ENCODE measurements at places on chromosomes 1 and 21.

- DNase-seq, result no peak
Observed at GRCh38 chr1:178019622-178020021, 49.8 kb upstream of the SEC16B start.

GRCh38 chr1:22203335-22203734 lies 60.4 kb upstream of the WNT4 start:
- DNase-seq, result no peak

GRCh38 chr1:171488190-171488929 lies 3.0 kb downstream of the PRRC2C start:
- DNase-seq, result no peak

DNA sequence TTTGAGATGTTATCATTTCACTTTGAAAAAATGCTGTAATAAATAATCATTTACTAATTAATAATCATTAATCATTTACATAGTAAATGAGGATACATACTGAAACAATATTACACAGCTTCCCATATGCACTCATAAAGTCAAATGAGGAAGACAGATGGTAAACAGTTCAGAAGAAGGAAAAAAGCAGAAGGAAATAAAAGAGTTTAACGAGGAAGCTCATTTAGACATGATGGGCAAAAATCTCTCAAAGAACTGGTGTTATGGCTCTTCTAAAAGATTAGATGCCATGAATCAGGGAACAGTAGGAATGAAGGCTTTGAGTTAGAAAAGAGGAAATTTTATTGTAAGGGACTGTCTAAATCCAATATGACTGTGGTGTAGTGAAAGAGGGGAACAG lies 347.6 kb downstream of the PTPRC start:
- DNase-seq, result peak; percentile 78

- DNase-seq, result peak; percentile 36
Observed at GRCh38 chr1:175072099-175072951, 4.7 kb downstream of the TNN start.

DNA sequence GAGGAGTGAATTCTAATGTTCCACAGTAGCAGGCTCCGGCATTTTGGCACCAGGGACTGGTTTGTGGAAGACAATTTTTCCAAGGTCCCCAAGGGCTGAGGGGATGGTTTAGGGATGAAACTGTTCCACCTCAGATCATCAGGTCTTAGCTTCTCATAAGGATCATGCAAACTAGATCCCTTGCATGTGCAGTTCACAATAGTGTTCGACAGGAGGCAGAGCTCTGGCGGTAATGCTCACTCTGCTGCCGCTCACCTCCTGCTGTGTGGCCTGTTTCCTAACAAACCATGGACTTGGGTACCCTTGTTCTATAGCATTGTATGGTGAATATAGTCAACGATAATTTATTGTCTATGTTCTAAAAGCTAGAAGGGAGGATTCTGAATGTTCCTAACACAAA lies 16.6 kb downstream of the CRNN start:
- no peak for DNase-seq

DNA sequence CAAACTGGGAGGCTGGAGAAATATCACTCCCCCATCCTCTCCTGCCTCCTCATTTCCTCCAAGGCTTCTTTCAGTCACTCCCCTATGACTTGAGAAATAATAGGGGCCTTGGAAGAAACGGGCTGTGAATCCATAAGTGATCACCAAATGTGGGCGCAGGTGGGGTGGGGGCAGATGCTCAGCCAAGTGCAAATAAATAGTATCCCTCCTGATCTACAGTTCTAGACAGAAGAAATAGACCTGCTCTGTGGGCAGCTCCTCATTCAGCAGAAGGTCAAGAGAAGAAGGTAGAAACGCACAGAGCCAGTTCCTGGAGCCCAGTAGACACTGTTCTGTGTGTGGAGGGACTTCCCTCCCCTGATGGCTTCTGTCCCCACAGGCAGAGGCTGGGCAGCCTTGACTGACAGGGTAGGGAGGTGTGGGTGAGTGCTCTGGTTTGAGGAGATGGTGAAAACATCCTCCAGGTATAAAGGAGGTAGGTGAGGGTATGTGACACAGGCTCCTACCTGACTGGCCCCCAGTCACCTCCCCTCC lies 17.1 kb downstream of the PAX7 start:
- no peak for DNase-seq

- no peak for DNase-seq
Observed at GRCh38 chr1:33295023-33295422, 25.9 kb downstream of the A3GALT2 start.

GRCh38 chr1:43772978-43773377 lies 65.6 kb downstream of the ST3GAL3 start:
- DNase-seq, result no peak

DNA sequence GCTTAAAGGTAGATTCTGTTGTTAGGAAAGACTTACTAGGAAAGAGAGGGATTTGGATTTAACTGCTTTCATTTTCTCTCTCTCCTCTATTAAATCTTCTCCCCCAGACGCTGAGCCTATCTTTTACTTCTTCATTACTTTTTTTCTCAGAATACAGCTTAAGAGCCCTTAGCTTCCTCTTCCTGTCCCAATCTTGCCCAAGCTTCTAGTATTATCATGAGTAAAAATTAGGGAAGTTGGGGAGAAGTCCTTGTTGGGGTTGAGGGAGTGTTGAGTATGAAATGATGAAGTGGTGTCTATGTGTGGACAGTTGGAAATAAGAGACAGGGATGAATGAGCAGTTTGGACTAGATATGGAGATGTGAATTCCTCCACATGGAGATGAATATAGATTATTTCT lies 35.0 kb downstream of the ACP6 start:
- peak; percentile 64 for DNase-seq

GRCh38 chr1:116312681-116313069 lies 60.4 kb upstream of the ATP1A1 start:
- no peak for DNase-seq

DNA sequence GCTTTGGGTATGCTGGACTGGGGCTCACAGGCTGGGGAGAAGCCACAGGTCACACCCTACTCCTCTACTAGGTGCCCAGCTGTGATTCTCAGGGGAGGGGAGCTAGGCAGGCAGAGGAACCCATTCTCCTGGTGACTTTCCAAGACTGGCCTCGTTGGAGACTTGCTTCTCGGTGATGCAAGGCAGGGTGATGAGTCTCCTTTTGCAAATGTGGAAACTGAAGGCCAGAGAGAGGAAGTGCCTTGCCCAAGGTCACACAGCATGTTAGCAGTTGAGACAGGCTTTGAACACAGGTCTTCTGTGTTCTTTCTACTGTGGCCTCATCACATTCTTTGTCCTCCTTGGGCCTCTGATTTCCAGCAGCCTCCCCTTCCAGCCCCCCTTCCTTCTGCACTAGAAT lies 20.5 kb upstream of the C1QA start:
- no peak for DNase-seq

DNA sequence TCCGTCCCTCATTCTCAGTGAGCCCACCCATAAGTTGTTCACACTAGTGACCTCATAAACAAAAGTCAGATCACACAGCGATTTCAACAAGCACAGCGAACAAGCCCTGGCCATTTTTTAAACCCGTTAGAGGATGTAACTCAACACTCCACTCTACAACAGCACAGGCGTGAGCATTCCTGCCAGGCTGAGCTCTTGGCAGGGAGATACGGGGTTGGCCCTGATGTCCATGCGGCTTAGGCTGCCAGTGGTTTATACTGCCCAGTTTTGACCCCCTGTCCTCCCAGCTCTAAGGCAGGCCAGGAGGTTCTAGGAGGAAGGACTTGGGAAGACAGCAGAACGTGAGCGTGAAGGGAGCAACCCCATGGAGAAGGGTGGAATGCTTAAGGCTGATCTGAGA lies 35.0 kb downstream of the PARP1 start:
- DNase-seq, result no peak

GRCh38 chr1:118254001-118254400 lies 69.0 kb upstream of the SPAG17 start:
- DNase-seq, result no peak

DNA sequence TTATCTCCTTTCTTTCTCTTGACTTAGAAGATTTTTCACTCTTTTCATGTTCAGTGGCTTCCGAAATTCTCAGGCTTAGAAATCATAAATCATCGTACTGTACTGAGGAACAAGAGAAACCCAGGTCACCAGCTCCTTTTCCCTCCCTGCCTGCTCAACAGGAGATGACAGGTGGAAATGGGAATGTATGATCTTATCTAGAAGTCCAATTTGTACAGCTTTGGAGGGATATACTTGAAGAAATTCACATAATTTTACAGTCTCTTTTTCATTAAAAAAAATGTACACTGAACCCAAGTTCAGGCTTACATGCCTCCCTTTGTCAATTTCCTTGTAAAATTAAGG lies 11.7 kb downstream of the EVA1C start:
- DNase-seq, result no peak

GRCh38 chr21:27134516-27134915 lies 167.6 kb upstream of the ADAMTS5 start:
- DNase-seq, result no peak

DNA sequence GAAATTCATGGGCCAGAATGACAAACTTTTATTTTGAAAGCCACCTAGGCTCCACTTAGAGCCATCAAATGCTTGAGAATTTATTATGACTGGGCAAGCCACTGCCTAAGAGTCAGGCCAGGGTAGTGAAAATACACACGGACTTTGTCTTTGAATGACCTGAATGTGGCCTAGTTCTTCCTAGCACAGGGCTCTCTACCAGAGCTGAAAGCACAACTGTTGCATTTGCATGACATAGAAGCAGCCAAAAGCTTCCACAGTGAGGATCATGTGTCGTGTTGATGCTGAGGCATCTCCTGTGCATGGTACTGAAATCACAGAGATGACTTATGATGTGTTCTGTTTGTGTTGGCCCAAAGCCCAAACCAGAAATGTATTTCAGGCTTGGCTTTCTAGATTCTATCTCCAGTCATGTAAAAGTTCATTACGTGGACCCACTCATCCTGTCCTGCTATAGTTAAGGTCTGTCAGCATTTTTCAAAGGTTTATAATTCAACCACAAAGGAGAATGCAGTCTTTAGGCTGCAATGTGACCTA lies 164.0 kb upstream of the UBE2U start:
- DNase-seq, result no peak

- peak; percentile 9 for DNase-seq
Observed at GRCh38 chr1:36155408-36156328, at the start of gene MAP7D1. MAP7D1 (plus strand) TSS chr1:36156160; CDS start chr1:36156418, 258 bp downstream.

GRCh38 chr21:33537212-33537611 lies 4.7 kb downstream of the GART start:
- DNase-seq, result no peak

- DNase-seq, result no peak
Observed at GRCh38 chr1:82160903-82161302, 360.2 kb downstream of the ADGRL2 start.

DNA sequence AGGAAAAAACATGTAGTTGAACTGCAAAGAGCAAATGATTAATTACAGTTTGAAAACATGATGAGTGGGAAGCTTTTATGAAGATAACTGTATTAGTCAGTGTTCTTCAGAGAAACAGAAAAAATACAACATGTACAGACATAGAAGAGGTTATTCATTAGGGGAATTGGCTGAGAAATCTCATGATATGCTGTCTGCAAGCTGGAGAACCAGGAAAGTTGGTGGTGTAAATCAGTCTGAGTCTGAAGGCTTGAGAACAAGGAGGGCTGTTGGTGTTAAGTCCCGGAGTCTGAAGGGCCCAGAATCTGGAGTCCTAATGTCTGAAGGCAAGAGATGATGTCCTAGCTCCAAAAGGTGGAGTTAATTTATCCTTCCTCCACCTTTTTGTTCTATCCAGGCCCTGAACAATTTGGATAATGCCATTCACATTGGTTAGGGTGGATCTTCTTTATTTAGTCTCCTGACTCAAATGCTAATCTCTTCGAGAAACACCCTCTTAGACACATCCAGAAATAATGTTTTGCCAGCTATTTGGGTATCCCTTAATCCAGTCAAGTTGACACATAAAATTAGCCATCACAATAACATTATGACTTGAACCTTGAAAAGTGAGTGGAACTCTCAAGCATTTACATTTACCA lies 672.9 kb upstream of the PTBP2 start:
- no peak for DNase-seq

GRCh38 chr1:32005522-32005921 lies 8.1 kb upstream of the KHDRBS1 start:
- no peak for DNase-seq

GRCh38 chr21:36155603-36156338 lies 853 bp upstream of the DOP1B start:
- no peak for DNase-seq

DNA sequence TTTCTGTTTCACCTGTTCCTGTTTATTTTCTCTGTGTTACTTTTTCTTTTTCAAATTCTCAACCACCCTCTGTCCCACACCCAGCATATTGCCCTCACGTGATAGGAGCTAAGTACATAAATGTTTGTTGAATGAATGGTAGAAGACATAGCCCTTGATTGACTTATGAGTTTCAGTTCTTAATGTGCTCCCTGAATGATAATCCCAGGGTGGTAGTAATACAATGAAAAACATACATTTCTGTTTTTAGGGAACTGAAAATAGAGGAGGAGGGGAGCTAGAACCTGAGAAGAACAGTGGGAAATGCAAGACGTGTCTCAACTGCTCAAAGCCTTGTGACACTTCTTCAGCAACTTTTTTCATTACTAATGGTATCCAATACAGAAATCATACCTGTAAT lies 147.1 kb downstream of the SPATA46 start:
- DNase-seq, result no peak

DNA sequence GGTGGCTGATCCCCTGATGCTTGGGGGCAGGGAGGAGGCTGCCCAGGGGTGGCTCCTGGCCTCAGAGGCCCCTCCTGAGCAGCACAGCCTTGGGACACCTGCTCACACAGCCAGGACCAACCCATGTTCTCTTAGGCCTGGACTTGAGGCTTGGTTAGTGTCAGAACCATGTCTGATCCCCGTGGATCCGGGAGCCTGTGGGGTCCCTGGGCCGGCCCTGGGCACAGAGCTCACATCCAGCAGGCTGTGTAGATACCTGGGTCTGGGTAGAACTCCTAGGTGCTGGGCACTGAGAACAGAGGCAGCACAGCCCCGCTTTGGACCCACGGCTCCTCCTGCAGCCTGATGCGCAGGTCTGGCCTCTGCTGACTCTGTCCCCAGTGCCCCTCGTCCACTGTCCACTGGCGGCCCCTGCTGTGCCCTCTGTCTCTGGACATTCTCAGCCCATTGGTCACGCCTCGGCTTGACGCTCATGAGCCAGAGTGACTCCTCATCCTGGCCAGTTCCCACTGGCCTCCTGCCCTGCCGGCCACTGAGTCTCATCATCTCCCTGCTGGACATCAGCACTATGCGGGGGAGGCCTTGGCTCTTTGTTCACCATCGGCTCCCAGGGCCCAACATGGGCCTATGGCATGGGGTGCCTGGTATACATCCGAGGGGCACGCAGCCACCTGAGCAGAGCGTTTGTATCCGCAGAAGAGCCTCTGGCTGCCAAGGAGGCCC lies 70.2 kb downstream of the TRIM11 start:
- DNase-seq, result no peak
